ENCODE measurements at places on chromosomes 13 and 19.

- DNase-seq: no peak
Measured at GRCh38 chr13:111033172-111034130, 81.7 kb upstream of the ARHGEF7 start.

- no peak for DNase-seq
Measured at GRCh38 chr19:483332-484072, 12.8 kb upstream of the MADCAM1 start.

DNA sequence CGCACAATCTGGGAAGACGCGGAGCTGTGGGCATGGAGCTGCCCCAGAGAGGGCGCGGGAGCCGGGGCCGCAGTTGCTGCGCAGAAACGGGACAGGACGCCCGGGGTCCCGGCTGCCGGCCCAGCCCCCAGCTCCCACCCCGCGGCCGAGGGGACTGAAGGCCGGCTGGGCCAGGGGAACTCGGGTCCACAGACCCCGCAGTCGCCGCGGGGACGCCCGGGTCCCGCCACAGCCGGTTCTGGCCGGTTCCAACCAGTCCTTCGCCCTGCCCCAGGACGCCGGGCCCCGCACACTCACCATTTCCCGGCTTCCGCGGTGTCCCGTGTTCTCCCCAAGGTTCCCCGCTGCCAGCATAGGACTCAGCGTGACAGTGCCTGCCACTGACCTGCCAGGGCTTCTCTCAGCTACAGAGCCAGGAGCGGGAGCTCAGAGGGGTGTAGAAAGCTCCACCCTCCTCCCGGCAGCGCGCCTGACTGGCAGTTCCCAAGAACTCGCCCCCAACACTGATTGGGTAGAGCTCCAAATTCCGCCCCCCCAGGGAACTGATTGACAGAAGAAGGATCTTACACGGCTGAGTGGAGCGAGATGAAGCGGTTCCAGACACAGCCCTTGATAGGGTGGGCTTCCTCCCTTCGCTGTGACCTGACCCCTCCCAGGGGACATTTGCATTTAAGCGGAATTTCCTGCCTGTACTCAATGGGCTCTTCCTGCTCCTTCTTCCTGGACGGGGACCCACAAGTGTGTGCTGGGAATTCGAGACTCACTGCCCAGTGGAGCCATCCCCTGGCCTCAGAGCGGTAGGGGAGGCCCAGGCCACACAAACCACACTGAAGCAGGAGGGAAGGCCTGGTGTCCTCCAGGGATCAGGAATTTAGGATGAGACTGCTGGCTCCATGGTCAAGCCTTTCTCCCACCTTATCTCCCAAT is at the start of gene ZNF442:
TSS of gene ZNF442 (minus strand) at position 448 of the 927 bp plus-strand sequence. CDS start 2,052 bp downstream, outside the sequence.
- DNase-seq: peak; percentile 86

- DNase-seq: no peak
Measured at GRCh38 chr13:80312012-80312704, 28.8 kb downstream of the SPRY2 start.

- no peak for DNase-seq
Measured at GRCh38 chr19:33718651-33719254, 77.9 kb upstream of the KCTD15 start.
